ENCODE measurements at places on chromosomes 3 and 15. TPM values are rescaled to one million over a fixed set of nuclear protein-coding genes. Genes with fewer than 3 reads are reported as not detected.

GRCh38 chr3:147582642-147583041 is 173.5 kb downstream of the ZIC1 start:
- DNase-seq = no peak

GRCh38 chr3:178367817-178368617 is 168.2 kb upstream of the KCNMB2 start:
- no peak for DNase-seq

- peak; percentile 11 for DNase-seq
Measured at GRCh38 chr3:97720417-97720816, 44.1 kb upstream of the ARL6 start.

TTC21A gene
- total RNA-seq = 1.5 TPM

ZNF774 gene
- total RNA-seq = 0.75 TPM

DNA sequence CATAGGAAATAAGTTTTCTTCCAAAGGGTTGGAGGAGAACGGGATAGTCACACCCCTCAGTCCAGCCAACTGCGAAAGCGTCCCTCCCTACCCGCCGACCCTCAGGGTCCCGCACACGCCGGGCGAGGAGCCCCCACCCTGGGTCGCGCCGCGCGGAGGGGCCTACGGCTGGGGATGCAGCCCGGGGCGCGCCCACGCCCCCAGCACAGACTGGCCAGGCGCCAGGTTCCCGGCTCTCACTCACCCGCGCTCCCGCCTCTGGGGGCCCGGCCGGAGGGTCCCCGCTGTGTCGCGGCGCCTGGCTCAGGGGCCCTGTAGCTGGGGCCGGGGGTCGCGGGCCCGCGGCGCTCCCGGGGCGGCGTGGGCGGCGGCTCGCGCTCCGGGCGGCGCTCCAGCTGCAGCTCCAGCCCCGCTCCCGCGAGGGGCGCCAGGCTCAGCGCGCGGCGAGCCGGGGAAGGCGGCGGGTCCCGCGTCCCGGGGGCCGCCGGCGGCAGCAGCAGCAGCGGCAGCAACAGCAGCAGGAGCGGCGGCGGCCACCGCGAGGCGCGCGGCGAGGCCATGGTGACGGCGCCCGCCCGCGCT is 375 bp downstream of the HEG1 start:
- DNase-seq = no peak

DNA sequence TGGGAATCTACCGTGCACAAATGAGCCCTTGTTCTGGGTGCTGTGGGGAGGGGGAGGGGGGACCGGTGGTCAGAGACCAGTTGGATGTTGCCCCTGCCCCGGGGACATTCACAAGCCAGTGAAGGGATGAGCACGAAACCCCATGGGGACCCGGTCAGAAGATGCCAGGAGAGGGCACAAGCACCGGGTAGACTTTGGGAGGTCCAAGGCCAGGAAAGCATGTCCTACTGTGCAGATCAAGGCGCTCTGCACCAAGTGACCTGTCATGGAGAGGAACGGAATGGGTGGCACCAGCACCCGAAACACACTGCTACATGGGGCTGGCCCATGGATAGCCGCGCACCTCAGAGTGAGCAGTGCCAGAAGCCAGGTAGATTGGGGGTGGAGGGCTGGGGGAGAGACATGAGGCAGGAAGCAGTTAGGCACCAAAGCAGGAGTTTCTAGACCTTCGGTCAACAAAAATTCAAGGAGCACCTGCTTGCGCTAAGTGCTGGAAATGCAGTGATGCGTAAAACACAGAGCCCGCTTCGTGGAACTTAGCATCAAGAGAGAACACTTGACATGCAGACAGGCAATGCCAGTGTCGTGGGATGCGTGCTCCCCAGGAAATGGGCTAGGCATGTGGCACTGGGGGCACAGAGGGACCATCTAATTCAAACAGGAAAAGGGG is 99.1 kb downstream of the CPN2 start:
- DNase-seq = no peak

- no peak for DNase-seq
Measured at GRCh38 chr3:127149621-127150310, 43.2 kb upstream of the PRR23E start.

DNA sequence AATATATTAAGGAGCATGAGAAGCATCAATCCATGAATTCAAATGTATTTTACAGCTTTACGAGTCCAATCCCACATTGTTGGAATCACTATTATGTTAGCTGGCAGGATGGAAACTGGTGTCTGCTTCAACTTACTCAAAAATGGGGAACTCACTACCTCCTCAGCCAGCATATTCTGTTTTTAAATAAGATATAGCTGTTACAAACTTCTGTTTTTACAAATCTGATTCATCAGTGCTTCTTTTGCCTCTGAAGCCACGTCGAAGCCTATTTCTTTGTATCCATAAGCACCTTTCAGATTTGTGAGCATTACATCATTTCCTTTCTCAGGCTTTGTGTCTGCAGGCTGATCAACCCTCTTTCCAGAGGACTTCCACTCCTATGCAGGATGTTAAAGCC is 105.9 kb downstream of the TPRG1 start:
- no peak for DNase-seq

GRCh38 chr15:74222240-74223119 is 13.6 kb upstream of the CCDC33 start:
- no peak for DNase-seq

- no peak for DNase-seq
Measured at GRCh38 chr3:13687517-13687943, 138.6 kb downstream of the FBLN2 start.

ZNF501 gene
- 1.3 TPM for total RNA-seq

DNA sequence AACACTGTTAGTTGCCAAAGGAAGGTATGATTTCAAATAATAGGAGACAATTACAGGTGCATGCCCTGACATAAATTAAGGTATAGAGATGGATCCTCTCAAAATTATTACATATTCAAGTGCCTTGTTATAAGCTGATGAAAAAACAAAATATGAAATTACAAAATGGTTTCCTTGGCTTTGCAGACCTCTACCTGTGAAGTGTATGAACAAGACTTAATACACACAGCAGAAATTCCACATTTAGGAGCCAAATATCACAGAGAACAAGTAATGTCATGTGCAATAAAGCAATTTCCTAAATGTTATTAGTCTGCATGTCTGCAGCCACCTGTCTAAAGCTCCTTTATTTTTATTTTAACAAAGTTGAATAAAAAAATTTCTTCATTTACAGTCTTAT is 151.5 kb downstream of the ALCAM start:
- no peak for DNase-seq

SYNM gene
- 5.6 TPM for total RNA-seq

DNA sequence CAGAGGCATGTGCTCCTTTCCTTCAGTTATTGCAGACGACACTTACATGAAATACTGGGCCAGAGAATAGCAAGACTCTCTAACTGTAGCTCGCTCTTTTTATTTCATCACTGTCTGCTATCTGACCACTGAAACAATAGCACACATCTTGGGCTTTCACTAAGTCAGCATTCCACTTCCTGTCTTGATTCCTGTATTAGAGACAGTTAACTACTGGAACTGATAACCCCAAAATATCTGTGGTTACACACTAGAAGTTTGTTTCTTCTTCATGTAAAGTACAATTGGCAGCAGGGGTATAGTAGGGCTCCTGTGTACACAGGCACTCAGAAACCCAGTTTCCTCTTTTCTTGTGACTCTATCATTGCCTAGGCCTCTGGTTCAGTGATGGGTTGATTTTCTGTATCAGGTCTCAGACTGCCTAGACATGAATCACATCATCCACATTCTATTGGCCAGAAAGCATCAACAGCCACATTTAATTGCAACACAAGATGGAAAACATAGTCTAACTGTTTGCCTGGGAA is 230.2 kb upstream of the CD96 start:
- no peak for DNase-seq

- no peak for DNase-seq
Measured at GRCh38 chr3:156161172-156161571, 40.8 kb downstream of the KCNAB1 start.

GRCh38 chr3:20235796-20236195 is 49.8 kb upstream of the SGO1 start:
- DNase-seq = no peak

DNA sequence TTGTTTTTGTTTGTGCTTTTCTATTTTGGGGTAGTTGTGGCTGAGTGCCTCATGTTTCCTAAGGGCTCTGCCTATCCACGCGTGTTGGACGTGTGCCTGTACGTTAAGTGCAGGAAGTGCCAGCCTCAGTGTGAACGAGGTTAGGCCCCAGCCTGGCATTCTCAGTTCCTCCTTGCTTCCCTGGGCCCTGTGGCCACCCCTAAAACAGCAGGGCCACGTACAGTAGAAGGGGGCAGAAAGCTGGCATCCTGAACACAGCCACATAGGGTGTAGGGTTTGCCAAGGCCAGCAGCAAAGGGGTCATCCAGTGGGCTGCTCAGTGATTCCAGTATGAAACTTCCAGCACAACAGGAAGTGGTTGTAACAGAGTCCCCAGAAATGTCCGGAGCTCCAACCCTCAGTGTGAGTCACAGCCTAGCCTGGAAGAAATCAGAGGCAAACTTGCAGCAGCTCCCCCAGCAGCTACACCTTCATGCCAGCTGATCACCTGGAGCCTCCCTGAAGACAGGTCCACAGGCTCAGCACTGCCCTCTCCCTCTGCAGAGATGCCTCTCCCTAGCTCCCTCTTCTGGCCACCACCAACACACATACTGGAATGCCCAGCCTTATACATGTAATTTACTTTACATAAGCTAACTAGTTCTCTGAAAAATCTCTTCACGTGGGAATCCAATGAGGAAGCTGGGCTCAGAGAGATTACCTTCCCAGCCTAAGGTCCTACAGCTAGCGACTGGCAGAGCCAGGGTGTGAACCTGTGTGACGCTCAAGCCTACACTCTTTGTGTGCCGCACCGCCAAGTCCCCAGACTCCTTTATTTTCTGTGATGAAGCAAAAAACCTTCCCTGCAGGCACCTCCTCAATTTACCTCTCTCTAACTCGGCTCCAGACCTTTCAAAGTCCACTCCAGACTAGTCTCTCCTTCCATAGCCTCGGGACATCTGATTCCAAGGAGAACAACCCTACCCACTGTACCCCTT is 26.6 kb downstream of the ILDR1 start:
- DNase-seq = peak; percentile 78

ROPN1 gene
- not detected for total RNA-seq

BCHE gene
- total RNA-seq = 0.19 TPM

DNA sequence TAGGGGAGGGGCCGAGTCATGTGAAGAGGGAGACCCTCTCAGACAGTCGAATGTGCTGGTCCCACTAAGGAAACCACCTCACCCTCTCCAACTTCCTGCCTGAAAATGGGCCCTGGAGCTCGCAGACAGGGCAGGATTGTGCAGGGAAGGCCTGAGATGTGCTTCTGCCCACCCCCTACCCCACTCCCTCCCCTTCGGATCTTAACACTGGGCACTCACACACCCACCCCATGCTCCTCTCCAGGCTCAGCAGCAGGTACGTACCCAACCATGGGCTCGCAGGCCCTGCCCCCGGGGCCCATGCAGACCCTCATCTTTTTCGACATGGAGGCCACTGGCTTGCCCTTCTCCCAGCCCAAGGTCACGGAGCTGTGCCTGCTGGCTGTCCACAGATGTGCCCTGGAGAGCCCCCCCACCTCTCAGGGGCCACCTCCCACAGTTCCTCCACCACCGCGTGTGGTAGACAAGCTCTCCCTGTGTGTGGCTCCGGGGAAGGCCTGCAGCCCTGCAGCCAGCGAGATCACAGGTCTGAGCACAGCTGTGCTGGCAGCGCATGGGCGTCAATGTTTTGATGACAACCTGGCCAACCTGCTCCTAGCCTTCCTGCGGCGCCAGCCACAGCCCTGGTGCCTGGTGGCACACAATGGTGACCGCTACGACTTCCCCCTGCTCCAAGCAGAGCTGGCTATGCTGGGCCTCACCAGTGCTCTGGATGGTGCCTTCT is 20.0 kb downstream of the ATRIP start:
- peak; percentile 25 for DNase-seq

GLT8D1 gene
- total RNA-seq = 77.3 TPM

- DNase-seq = peak; percentile 49
Measured at GRCh38 chr15:62071711-62072308, 5.0 kb downstream of the C2CD4A start.

GRCh38 chr3:105327662-105328337 is 38.9 kb upstream of the ALCAM start:
- peak; percentile 19 for DNase-seq

- no peak for DNase-seq
Measured at GRCh38 chr15:50613600-50613999, 67.1 kb upstream of the USP50 start.

DNA sequence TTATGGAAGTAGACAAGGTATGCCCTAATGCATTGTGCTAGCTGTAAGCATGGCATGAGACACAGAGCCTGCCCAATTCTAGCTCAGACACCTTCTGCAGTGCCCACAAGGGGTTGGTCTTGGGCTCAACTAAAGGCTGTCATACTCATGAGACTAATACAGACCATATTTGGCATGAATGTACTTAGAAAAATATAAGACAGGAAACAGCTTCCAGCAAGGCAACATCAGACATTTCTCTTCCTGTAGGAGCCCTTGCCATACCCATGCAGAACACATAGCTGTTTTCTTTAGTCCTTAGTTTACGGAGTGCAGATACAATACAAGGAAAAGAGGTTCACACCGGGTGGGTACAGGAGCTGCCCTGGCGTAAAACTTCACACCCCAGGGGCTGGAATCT is 30.5 kb upstream of the NR1I2 start:
- no peak for DNase-seq

GRCh38 chr3:13590841-13591520 is 42.1 kb downstream of the FBLN2 start:
- DNase-seq = no peak

GABRB3 gene
- total RNA-seq = not detected

GRCh38 chr15:85312486-85312885 is 67.9 kb upstream of the AKAP13 start:
- no peak for DNase-seq

DNA sequence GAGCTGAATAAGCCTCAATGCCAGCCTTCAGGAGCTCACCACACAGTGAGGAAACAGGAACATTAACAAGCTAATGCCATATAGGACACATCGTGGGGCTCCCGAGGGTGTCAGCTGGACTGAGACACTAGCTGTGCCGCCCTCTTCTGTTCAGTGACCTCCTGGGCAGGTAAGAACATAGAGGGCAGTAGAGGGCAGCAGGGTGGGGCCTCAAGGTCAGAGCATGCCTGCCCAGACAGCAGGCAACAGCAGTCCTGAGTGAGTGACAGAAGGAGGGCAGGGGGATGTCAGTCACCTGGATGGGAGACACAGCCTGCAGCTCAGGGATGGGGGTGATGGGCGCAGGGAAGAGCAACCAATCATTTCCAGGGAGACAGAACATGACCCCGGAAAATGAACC is 15.5 kb downstream of the NTRK3 start:
- no peak for DNase-seq

ATP13A5 gene
- not detected for total RNA-seq

DNA sequence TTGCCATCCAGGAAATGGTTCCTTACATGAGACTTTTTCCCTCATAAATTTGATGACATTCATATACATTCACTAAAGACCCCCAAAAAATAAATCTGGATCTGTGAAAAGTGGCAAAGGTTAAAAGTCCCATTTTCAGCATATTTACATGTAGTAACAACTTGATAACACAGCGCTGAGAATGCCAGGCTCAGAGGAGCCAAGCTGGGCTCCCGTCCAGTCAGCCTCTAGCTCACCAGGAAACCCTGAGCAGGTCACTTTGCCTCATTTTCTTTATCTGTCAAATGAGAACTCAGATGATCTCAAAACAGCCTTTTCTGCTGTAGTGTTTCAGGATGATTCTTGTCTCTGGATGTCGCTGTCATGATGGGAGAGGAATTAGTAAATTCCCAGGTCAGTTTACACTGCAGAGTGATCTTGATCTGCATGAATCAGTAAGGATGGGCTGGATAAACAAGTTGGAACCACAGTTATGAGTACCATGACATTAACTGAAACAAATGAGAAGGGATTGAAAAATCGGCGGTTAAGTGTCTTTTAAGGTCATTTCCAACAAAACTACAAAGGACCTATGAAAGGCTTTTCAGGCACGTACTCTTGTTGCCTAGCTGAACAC is 82.8 kb downstream of the PPARG start:
- peak; percentile 81 for DNase-seq

GRCh38 chr3:182105875-182106274 is 394.1 kb downstream of the SOX2 start:
- peak; percentile 7 for DNase-seq

Measured in LHCN-M2 (cell line).